Activated T-cell treated with anti-CD3 and anti-CD28 coated beads, Interleukin-2, amount 50 U/mL, for 4 hours (primary cell): ENCODE measurements at places on chromosomes 1 and 21.

DNA sequence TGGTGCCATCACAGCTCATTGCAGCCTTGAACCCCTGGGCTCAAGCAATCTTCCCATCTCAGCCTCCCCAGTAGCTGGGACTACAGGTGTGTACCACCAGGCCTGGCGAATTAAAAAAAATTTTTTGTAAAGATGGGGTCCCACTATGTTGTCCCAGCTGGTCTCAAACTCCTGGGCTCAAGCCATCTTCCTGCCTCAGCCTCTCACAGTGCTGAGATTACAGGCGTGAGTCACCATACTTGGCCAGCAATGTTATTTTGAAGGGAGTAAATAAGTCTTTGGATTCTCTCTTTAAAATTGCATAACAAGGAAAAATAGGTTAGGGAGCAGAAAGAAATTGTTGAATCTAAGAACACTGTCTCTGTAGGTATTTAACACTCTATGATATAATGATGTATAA is 111.3 kb downstream of the RPS6KC1 start:
- no peak for DNase-seq

DNA sequence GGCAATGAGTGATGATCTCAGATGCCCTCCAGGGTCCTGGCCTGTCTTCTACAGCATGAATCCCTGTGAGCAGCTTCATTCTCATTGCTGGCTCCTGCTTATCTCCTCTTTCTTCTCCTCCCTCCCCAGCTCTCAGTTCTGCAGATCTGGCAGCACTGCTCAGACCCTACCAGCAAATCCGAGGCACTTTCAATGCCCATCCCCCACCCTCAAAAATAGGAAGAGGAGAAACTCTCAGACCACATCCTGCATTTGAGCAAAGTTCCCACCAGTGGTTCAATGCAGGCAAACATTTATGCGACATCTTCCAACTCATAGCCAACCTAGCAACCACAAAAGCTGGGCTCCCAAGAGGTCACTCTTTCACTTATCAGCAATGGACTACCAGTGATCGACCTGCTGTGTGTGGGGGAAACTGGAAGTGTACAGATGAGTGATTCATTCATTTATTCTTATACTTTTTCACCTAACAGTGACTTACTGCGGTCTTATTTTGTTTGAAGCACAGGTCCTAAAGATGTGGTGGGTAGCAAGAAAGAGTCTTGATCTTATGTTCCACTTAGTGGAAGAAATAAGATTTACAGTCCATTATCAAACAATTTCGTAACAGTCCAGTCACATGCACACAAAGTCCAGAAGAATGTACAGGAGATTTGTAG is 5.8 kb upstream of the CHI3L2 start:
- no peak for DNase-seq

DNA sequence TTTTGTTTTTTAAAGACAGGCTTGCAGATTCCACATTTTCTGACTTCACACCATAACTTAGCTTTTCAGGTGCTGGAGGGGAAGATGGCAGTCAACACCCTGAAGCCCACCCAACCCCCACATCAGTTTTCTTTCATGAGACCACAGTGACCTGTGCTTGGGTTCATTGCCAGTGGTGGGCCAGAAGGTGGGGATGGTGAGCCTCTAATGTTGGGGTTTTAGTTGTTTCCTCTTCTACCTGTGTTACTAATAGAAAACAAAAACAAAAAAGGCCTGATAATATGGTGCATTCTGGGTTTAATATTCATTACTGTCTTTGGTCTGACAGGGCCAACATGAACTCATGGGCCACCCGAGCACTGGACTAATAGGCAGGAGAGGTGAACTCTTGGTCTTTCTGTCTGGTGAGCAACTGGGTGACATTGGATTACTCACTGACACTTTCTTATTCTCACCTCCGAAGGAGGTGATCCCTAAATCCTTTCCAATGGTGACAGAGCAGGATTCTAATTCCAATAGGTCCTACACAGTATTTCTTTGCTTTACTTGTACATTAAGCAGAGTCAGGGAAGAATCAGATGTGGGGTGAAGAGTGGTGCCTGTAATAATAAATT is 132.8 kb downstream of the CLIC6 start:
- peak; percentile 17 for DNase-seq

DNA sequence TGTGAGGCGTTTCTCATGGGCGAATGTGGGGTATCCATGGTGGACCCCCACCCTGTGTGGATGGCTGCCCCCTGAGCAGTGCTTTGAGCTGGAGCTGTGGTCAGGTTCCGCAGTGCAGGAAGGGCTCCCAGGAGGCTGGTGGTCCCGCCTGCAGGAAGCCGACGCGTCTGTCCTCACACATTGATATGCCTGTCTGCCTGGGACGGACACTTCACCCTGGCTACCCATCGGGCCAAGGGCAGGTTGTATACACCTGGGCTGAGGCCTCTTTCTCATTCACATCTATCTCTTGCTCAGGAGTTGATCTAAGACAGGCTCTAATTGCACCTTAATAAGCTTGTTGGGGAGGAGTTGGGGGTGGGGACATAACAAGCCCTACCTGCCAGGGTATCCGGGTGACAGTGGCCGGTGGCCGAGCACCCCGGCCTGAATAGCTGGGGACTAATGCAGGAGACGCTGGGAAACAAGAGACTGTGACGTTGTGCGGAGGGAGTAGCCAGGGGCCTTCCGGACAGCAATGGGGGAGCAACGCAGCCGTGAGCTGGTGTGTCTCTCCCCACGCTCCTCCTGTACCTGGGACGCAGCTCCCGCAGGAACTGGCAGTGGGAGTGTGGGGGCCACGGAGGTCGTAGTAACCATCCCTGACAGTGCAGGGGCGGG is 21.7 kb downstream of the PDXK start:
- DNase-seq = no peak

DNA sequence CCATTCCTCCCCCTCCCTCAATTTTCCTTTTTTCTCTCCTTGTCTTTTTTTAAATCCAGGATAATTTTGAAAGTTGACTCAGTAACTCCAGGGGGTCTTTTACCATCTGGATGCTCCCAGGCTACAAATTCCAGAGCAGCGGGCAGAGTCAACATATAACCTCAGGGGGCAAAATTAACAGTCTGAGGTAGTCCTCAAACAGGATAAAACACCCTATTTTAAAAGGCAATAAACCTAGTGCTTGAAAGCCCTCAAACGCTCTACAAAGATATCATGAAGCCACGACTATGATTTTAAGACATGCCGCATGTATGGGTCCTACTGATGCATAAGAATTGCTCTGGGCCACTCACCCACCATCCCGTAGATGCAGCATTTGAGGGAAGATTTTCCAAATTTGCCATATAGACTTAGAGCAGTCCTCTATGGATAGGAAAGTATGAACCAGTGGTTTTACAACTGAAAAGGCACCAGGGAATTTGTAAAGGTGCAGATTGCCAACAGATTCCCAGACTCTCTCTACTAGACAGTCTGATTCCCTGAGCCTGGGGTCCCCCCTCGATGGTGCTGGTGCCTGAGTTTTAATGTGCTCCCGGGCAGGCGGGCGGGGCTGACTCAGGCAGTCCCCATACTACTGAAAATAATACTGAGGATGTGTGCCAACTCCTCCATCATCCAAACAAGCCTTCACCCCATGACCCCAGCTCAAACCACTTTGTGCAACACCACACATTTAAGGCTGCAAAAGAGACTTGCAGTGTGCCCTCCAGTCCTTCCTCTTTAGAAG is 37.2 kb downstream of the PTPN14 start:
- no peak for DNase-seq

GRCh38 chr1:189983166-189983890 is 494.3 kb downstream of the BRINP3 start:
- no peak for DNase-seq

GRCh38 chr1:230824919-230825721 is 43.2 kb downstream of the C1orf198 start:
- no peak for DNase-seq

GRCh38 chr1:45040297-45040696 is 28.2 kb downstream of the UROD start:
- no peak for DNase-seq
